Cerebellum (tissue), 4 donors: ENCODE measurements at places on chromosomes 2 and 18. TPM values are rescaled to one million over a fixed set of nuclear protein-coding genes. Genes with fewer than 3 reads are reported as not detected.

The NFATC1 gene
- 2.7 TPM for total RNA-seq

The MAPRE3 gene
- 20.8 TPM for total RNA-seq

The FZD7 gene
- 48.7 TPM for total RNA-seq

The MATN3 gene
- 3.1 TPM for total RNA-seq

The REG3G gene
- not detected for total RNA-seq

The LDLRAD4 gene
- 81.6 TPM for total RNA-seq
